ENCODE measurements at places on chromosomes 4 and X.

DNA sequence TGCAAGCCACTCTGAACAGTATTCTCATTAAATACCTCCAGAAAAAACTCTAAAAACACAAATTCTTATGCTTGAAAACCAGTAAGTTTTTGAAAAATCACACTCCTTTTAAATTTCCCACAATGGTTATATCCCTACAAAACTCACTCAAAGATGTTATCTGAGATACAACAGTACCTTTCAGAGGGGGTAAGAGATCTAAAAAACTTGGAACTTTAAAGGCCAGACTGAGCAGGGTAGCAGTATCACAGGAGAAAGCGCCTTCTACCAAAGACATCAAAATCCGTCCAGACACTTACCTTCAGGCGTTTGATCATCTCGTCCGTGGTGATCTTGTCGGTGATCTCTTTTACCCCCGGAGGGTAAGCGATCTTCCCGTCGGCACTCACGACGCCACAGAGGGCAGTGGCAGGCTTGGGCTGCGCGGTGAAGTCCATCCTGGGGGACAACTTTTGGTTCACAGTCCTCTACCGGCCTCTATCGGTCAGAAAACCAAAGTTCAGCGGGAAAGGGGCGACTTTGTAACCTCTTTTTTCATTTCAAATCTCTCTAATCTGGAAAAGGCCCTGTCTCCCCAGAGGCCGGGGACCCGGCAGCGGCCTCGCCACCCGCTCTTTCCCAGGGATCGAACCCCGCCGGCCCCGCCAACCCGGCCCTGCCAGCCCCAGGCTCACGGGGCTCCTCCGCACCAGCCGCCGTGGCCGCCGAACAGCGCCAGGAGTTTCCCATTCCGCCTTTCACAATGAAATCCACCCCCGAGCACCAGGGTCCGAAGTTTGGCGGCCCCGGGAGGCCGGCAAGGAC is 1.4 kb downstream of the PDS5A start:
- DNase-seq: peak; percentile 86

DNA sequence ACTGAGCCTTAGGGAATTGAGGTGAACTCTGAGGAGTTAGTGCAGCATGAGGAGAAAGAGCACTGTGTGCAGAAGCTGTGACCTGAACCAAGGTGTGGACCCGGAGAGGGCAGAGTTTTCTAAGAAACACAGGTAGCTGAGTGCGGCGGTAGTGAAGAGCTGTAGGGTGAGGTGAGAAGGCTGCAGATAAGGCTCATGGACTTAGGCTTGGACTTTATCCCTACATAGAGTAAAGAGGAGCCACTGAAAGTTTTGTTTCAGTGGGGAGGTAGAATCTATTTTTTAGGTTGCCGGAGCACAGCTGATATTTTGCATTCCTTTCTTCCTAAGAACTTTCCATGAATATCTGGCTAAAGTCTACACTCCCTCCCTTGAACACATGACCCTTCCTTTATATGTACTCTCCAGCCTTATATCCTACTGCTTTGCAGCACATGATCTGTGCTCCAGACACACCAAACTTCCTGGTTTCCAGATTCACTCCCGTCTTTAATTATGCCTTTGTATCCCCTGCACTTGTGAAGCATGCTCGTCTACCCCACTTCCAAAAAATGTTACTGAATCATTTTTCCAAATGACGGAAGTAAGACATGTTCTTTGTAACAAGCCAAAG is 10.6 kb upstream of the PGRMC2 start:
- DNase-seq: no peak

GRCh38 chr4:188308142-188308541 is 168.9 kb downstream of the TRIML1 start:
- DNase-seq: no peak

DNA sequence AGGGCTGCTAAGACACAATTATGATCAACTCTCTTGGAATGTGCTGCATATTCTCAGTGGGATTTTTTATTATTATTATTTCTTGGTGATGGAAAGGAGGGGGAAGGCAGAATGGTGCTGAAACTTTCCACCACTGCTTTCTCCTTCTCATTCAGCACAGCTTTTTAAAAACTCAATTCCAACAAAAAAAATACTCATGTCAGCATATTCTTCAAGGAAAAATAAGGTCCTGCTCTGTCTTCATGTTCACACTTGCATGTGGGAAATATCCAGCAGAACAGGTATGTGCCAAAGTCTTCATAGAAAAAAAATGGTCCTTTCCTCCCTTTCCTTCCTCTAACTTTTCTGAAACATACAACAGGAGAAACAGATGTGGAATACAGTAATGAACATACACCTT is 144.0 kb upstream of the ADAMTS3 start:
- DNase-seq: no peak

GRCh38 chr4:84792366-84793301 is 173.9 kb downstream of the WDFY3 start:
- DNase-seq: no peak

GRCh38 chr4:87551361-87551760 is 22.2 kb upstream of the SPARCL1 start:
- DNase-seq: no peak

DNA sequence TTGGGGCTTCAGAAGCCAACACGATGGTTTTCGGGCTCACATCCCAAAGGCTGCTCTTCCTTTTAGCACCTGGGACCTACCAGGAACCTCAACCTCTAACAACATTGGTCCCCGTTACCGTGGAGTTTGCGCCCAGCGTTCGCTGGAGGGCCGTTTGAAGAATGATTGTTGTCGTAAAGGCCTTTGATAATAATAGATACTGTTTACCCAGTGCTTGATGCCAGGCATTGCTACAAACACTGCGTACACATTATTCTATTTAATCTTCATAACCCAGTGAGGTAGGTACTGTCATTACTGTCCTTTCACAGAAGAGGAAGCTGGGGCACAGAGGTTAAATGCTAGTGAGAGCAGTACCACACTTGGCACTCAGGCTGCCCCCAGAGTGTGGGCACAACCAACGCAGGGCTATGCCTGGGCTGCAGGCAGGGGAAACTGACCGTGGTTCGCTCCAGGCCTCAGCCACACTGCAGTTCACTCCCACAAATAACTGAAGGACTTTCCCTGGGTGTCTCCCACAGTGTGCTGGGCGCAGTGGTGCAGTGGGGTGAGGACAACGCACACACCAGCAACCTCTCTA is 1.0 kb upstream of the ACSL1 start:
- DNase-seq: no peak

GRCh38 chrX:12197030-12197429 is 58.8 kb downstream of the FRMPD4 start:
- no peak for DNase-seq

- no peak for DNase-seq
These were observed 90.2 kb downstream of the TET2 start for GRCh38 chr4:105236916-105237311.

GRCh38 chrX:51742586-51742985 is 656 bp upstream of the GSPT2 start:
- no peak for DNase-seq

- DNase-seq: no peak
These were observed 156.0 kb upstream of the ANKRD50 start for GRCh38 chr4:124868495-124868894.

DNA sequence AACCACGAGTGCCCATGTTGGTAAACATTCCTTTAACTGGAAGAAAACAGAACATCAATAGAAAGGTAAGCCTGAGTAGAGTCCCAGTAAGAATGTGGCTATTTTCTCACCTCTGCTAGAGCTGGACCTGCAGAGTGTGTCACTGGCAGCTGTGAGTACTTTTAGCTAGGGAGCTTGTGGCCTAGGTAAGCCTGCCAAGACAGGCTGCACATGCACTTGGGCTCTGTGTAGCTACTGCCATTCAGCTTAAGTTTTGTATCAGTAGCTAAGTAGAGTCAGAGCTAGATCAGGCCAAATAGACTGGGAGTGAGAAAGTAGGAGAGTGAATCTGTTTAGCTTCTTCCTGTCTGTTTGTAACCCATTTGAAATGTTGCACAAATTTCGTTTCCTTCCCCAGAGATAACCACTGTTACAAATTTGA is 35.3 kb downstream of the RBPJ start:
- no peak for DNase-seq

GRCh38 chr4:138460477-138461414 is 218.6 kb upstream of the SLC7A11 start:
- DNase-seq: no peak

- no peak for DNase-seq
These were observed 931.6 kb upstream of the GRIA3 start for GRCh38 chrX:122252454-122252853.

- no peak for DNase-seq
These were observed 6.0 kb downstream of the CXCL2 start for GRCh38 chr4:74092957-74093356.

DNA sequence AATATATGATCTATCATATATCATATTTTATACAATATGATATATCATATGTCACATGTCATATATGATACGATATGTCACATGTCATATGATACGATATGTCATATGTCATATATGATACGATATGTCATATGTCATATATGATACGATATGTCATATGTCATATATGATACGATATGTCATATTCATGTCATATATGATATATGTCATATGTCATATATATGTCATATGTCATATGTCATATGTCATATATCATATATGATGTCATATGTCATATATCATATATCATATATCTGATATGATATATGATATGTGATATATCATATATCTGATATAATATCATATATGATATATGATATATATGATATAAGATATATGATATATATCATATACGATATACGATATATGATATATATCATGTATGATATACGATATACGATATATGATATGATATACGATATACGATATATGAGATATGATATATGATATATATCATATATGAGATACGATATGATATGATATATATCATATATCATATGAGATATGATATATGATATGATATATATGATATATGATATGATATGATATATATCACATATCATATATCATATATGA is 122.3 kb upstream of the USP9X start:
- no peak for DNase-seq

- no peak for DNase-seq
These were observed 46.8 kb downstream of the PKD2 start for GRCh38 chr4:88054229-88054628.

GRCh38 chr4:183552274-183553146 is 47.7 kb downstream of the ING2 start:
- no peak for DNase-seq

DNA sequence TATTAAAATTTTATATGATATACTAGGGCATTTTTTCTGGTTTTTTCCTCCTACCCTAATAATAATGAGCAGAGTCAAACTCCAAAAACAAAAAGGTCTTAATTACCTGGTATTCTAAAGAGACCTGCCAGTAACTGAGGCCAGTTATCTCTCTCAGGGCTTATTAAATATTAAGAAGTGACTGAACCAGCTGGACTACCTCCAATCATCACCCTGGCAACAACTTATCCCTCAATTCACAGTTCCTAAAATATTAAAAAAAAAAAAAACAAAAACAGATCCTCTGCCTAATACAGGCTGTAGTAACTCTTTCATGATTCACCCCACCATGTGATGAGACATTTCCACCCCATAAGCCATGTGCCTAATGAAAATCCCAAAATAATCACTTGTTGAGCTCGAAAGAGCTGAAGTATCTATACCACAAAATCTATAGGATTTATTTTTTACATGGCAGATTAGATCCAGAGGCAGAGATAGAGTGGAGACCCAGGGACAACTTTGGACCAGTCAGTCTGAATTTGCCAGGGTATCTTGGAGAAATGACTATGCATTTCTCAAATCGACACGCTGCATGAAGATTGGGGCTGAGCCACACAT is 698.0 kb downstream of the FAT4 start:
- no peak for DNase-seq

DNA sequence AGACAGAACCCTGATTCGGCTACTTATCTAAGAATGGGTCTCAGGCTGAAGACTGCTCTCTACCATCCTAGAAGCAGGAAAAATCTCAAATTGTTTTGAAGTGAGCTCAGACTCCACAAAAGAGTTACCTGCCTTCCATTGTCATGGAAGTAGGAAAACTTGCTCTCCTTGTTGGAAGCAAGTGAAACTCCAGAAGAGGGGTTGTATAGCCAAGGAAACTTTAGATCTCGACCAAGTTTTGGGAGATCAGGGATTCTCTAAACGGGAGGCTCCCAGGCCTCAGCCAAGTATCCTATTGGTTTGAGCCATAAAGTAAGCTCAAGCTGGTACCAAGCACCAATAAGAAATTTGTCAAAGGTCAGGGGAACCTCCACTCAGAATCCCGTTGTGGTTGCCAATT is 9.2 kb upstream of the FHDC1 start:
- DNase-seq: no peak

GRCh38 chr4:17013382-17014006 is 115.0 kb upstream of the LDB2 start:
- no peak for DNase-seq

DNA sequence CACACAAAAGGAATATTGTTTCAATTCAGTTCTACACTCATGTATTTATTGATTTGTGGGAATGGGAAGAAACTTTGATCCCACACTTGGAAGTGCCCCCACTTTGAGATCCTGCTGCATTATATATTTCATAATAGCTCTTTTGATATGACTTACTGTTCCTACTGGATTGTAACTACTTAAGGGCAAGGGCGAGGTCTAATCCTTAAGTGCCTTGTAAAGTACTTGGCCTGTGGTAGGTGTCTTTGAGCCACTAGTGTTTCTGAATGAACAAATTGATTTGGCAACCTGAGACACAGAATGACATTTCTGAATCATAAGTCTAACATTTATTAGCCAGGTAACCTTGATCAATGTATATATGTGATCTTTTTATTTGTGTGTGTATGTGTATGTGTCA is 767.2 kb downstream of the RAB28 start:
- no peak for DNase-seq

DNA sequence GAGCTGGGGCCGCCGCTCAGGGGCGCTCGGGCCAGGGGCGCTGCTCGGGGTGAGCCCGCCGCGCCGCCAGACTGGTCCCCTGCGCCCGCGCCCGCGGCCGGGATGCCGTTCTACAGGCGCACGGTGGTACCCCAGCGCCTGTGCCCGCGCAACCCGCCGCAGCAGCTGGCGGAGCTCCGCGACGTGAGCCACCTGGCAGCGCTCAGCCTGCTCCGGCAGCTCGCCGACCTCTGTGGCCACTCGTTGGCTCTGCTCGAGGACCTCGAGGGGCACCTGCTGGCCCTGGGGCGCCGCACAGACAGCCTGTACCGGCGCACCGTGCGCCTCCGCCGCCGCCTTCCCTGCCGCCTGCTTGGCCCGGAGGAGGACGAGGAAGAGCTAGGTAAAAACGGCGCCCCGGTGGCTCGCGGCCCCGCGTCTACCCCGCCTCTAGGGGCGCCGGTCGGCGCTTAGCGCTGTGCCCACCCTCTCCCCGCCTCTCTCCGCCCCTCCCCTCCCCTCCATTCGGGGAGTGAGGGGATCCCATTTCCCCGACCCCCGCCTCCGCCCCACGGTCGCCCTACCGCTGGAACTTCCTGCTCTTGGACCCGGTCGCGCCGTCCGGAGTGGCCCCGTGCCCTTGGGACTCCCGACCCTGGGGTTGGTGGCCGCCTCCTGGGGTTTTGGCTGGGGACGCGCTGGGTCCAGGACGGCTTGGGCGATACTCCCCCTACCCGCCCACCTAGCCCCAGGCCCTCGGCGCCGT is 513 bp downstream of the NHSL2 start:
- DNase-seq: no peak

GRCh38 chrX:23062359-23062758 is 62.6 kb downstream of the DDX53 start:
- no peak for DNase-seq
